ENCODE measurements at places on chromosomes 2 and 18.

DNA sequence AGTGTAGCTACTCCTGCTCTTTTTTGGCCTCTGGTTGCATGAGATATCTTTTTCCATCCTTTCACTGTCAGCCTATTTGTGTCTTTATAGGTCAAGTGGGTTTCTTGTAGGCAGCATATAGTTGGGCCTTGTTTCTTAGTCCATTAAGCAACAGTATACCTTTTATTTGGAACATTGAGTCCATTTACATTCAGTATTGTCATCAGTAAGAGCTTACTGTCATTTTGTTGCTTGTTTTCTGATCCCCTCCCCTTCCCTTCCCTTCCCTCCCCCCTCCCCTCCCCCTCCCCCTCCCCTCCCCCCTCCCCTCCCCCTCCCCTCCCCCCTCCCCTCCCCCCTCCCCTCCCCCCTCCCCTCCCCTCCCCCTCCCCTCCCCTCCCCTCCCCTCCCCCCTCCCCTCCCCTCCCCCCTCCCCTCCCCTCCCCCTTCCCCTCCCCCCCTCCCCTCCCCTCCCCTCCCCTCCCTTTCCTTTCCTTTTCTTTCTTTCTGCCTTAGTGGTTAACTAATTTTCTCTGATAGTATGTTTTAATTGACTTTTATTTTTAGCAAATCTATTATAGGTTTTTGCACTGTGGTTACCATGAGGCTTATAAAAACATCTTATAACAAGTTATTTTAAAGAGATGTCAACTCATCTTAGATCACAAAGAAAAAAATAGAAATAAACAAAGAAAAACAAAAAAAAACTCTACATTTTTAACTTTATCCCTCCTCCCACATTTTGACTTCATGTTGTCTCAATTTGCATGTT, 13.2 kb upstream of the DCDC2C start:
- no peak for DNase-seq

DNA sequence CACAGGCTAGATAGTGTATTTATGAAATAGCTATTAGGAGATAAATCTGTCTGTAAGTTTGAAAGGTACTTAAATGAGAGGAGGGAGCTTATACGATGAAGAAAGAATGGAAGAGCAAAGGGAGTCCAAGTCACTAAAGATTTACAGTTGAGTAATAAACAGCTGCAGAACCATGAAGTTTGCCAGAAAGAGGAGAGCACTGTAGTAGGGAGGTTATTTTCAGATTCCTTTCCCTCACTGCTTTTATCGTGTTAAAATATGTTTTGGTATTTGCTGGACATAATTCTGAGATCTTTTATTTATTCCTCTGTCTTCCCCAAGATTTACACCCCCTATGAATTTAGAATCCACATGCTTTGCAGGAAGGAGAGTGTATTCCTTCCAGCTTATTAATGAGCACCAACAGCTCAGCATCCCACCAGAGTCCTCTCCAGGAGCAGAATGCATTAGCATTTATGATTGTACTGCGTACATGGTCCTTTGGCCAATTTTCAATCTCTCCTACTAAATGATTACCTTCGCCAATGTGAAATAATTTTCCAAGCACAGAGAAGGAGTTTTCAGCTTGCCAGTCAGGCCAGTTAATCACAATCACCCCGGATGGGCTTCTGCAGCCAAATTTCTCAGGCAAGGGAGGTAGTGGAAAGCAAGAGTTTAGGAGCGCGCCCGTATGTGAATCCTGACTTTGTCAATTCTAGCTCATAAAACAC, 297.0 kb downstream of the NBAS start:
- no peak for DNase-seq

- no peak for DNase-seq
These were observed 43.4 kb downstream of the ZNF516 start for GRCh38 chr18:76451396-76452331.

- no peak for DNase-seq
These were observed 334.7 kb upstream of the CHAC2 start for GRCh38 chr2:53432936-53433335.

GRCh38 chr18:48446582-48447225, 37.5 kb upstream of the ZBTB7C start:
- peak; percentile 54 for DNase-seq

- no peak for DNase-seq
These were observed 83.2 kb downstream of the ZAP70 start for GRCh38 chr2:97796465-97797126.

- DNase-seq, result no peak
These were observed 119.4 kb upstream of the GLI2 start for GRCh38 chr2:120616261-120616660.

DNA sequence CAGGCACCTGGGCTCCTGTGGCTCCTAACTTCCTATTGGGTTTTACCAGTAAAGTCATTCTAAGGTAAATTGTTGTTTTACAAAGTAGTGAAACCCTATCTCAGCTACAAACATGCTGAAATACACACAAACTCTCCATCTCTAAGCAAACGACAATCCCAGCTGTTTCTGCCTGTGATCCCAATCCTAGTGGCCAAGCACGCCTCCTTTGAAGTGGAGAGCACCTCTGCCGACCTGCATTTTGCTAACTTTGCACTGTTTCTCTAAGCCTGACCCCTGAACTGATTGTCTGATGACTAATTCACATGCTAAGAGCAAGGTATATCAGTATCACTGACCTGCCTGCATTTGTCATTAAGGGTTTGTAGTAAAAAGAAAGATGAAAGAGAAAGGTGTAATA, 124.3 kb downstream of the PAX3 start:
- DNase-seq, result no peak

GRCh38 chr2:63192169-63192888, 141.7 kb downstream of the OTX1 start:
- peak; percentile 26 for DNase-seq

GRCh38 chr2:73963385-73964120, 21.2 kb upstream of the TET3 start:
- DNase-seq, result no peak

- no peak for DNase-seq
These were observed 66.3 kb downstream of the IRS1 start for GRCh38 chr2:226733189-226733858.

GRCh38 chr18:58230438-58231179, 186.6 kb downstream of the NEDD4L start:
- DNase-seq, result peak; percentile 60

GRCh38 chr18:21548647-21549046, 51.9 kb downstream of the ESCO1 start:
- DNase-seq, result no peak

DNA sequence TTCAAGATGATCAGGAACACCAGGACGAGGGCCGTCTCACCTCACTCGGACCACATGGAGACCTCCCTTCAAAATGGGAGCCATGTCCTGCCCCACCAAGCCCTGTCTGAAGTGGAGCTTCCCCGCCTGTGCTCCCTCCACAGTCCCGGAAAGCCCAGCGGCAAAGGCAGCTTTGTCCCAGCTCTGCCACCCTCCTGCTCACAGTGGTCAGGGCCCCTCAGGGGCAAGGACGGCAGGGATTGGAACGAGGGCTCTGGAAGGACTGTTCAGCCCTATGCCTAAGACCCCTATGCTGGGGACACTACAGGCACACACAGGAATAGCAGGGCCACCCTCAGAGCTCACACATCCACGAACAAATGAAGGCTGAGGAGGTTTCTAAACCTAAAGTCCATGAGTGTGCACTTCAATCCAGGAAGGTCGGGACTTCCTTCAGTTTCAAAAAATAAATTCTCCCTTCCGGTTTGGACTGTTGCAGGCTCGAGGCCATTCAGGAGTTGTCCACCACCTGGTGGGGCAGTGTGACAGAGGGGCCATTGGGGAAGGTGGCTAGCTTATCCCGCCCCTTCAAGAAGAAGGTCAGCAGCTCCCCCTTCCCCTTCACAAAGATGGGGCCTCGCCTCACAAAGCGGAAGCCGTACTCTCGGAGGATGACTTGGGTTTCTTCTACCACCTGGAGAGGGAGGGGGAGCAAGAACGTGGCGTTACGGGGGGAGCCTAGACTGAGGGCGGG, 26.4 kb downstream of the CENPO start:
- no peak for DNase-seq

GRCh38 chr2:133900909-133901308, 332.6 kb upstream of the NCKAP5 start:
- DNase-seq, result no peak

DNA sequence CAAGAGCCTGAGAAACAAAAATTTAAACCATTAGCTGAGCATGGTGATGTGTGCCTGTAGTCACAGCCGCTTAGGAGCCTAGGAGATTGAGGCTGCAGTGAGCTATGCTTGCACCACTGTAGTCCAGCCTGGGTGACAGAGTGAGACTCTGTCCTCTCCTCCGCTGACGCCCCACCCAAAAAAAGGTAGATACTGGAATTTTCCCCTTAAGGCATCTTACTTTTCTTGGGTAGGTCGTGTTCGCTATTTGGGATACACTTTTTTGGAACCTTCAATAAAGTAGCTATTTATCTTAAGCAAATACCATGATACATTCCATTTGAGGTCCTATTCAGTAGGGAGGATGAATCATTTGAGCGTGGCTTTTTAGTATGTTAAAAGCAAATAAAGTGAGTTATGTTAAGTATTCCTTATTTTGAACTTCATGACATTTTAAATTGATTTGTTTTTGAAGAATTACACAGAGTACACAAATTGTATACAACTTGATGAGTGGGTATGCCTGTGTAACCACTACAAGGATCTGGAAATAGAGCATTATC, 38.7 kb downstream of the RALBP1 start:
- DNase-seq, result peak; percentile 9

GRCh38 chr18:63646936-63647335, 2.9 kb upstream of the SERPINB4 start:
- DNase-seq, result no peak

- DNase-seq, result peak; percentile 42
These were observed 7.0 kb downstream of the KIF5C start for GRCh38 chr2:148882051-148882450.

DNA sequence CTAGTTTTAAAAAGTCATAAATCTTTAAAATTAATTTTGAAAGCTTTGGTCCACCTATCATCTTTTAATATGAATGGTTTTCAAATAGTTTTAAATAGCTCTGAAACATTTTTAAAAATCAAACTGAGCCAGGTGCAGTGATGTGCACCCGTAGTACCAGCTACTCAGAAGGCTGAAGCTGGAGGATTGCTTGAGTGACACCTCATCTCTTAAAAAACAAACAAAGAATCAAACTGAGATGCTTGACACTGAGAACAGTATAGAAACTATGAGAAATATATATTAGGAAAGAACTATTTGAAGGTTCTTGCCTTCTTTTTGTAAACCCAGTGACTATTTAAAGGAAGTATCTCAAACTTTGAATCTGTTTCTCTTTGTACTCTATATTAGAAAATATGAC, 67.4 kb downstream of the BARD1 start:
- no peak for DNase-seq

DNA sequence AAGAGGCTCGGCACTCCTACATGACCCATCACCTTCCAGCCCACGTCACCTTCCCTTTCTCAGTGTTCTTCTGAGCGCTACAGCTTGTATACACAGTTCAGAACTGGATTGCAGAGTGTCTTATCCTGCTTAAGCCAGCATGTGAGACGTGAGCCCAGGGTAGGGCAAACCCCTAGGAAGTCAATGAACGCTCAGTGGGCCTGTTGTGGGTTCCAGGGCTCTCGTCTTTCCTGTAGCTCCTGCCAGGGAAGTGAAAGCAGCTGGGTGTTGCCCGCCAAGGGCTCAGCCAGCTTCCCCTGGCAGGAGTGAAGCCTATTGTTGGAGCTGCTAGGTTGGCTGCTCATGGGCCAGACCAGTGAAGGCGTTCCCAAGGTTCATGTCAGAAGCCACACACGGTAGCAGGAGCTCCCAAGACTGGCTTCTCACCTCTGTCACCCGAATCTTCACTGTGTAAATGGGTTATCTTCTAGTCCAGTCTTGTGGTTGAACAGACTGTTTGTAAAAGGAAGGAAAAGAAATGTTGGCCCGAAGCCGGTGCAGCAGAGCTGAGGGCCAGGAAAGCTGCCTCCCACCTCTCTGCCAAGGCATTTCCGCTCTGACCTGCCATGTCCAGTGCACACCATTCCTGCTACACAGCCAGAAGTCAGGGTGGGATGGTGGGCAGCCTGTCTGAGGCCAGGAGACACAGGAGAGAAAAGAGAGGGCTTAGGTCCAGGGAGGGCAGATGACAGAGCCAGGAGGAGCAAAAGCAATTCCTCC, 69.6 kb upstream of the RMDN2 start:
- DNase-seq, result peak; percentile 22

- no peak for DNase-seq
These were observed 43.6 kb downstream of the SETBP1 start for GRCh38 chr18:44724105-44724778.

DNA sequence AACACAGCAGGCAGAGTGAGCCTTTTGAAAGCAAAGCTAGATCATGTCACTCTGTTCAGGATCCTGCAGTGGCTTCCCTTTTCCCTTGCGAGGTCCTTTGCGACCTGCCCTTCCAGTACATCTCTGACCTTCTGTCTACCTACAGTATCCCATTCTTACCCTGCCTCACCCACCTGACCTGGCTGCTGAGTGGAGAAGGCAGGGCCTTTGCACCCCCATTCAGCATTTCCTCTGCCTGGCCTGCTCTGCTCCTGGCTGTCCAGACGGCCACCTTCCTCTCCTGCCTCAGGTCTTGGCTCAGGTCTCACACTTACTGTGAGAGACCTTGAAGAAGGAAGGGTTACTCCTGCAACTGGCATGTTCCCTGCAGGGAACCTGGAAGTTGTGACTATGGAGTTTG, 77.4 kb downstream of the MAPRE2 start:
- no peak for DNase-seq

DNA sequence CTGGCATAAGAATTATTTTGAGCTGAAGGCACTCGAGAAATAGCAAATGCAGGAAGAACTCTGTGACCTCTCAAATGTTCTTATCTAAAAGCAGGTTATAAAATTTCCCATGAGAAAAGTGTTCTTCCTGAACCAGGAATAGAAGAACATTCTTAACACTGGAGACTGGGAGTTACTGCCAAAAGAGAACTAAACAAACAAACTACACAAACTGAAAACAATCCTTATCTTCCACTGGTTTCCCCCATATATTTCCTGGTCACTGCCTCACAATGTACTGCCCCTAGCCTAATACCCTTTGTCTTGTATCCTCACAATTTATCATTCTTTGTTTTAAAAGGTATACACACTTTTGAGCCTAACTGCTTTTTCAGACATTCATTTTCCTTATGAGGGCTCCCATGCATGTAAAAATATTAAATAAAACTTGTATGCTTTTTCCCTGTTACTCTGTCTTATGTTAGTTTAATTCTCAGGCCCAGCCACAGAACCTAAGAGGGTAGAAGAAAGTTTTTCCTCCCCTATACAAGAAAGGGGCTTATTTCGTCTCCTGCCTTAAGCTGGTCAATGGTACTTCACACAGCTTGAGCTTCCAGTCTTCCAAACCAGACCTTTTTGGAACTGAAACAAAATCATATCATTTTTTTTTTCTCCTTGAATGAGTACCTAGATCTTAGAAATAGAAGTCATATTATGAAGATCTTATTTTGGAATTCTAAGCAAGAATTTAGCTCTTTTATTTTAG, 110.6 kb downstream of the MSTN start:
- no peak for DNase-seq

GRCh38 chr18:62578980-62579511, 56.2 kb downstream of the ZCCHC2 start:
- DNase-seq, result no peak

- DNase-seq, result no peak
These were observed 233.6 kb downstream of the TPGS2 start for GRCh38 chr18:36595046-36595817.

Measured in NCI-H226 (cell line).